ENCODE measurements at places on chromosomes 7 and 10. TPM values are rescaled to one million over a fixed set of nuclear protein-coding genes. Genes with fewer than 3 reads are reported as not detected.

Gene GJC3
- not detected for total RNA-seq

Gene LRRC18
- 0.48 TPM for total RNA-seq

Gene ATOH7
- total RNA-seq = not detected

Gene SH2D4B
- 1.9 TPM for total RNA-seq

Gene NKX6-2
- not detected for total RNA-seq

Gene OR13A1
- total RNA-seq = 0.72 TPM

Gene FZD1
- 33.9 TPM for total RNA-seq

Gene WNT8B
- 0.72 TPM for total RNA-seq

Gene IGFBP3
- total RNA-seq = 734 TPM

Gene GRM3
- total RNA-seq = 1.7 TPM

Gene PIP
- total RNA-seq = not detected

Gene MSMB
- total RNA-seq = not detected

Gene RSPH10B
- total RNA-seq = 1.2 TPM

Gene SH2B2
- 0.96 TPM for total RNA-seq

Gene KCNIP2
- not detected for total RNA-seq

Gene PNLIPRP3
- 0.96 TPM for total RNA-seq

Gene SLC18A3
- not detected for total RNA-seq
